Stromal cell of bone marrow (primary cell): ENCODE measurements at places on chromosomes 12 and 14.

DNA sequence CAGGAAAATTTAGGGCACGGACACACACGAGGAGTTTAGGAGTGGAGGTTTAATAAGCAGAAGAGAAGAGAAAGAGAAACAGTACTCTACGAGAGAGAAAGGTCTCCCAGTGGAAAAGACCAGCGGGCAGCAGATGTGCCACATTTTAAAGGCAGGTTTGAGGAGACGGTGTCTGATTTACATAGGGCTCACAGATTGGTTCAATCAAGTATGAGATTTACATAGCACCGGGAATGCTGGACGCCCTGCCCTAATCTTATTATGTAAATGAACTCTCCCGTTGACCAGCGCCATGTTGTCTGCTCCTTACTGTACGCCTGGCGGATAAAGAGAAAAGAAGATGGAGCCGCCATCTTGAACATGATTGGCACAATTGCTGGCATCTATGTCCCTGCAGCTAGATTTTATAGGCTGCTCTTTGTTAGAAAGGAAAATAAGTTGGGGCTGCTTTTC is 17.9 kb downstream of the NFKBIA start:
- DNase-seq, result no peak

DNA sequence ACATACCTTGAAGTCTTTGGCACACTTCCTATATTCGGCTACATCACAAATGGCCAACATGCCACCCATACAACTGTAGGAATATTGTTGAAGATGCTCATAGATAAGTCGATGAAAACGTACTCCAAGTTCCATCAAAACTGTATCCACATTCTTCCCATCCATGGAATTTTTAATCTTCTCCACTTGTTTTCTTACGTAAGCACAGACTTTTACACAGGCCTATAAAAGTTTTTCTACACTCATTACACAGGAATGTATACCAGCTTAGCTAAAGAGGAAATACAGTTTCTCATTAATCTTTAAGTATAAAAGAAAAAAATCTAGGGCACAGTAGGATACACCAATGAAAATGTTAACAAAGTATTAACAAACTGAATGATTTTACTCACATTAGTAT is 59.1 kb downstream of the EXOC5 start:
- no peak for DNase-seq

- DNase-seq, result no peak
Observed at GRCh38 chr12:34298176-34298970, 276.1 kb downstream of the ALG10 start.

DNA sequence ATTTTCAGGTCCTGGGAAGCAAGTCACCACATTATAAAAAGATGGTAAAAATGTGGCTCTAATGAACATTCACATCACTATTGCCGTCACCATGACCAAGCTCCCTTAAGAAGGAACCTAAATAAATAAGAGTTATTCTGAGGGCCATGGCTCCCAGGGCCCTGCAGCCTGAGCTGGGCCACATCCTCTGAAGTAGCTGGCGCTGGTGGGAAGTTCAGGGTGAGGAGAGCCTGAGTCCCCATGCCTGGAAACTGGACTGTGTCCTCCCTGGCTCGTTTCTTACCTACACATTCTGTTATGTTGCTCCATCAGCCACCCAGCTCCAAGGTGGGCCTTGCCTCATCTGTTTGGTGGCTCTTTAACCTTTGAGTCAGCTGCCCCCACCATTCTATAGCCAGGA is 42.5 kb downstream of the TSPAN11 start:
- DNase-seq, result no peak

DNA sequence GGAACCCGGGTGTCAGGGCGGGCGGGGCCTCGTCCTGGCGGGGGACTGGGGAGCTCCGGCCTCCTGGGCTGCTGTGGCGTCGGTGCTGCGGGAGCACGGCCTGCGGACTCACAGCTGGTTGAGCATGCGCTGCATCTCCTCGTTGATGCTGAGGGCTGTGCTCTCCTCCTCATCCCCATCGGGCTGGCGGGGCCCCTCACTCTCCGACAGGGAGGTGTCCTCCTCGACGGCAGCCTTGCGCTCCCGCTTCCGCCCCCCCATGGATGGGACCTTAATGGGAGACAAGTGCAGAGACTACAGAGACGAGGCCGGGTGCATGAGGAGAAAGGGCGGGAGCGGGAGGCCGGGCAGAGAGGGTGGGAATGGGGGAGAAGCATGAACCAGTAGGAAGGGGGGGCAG is 7.3 kb downstream of the IFFO1 start:
- no peak for DNase-seq

DNA sequence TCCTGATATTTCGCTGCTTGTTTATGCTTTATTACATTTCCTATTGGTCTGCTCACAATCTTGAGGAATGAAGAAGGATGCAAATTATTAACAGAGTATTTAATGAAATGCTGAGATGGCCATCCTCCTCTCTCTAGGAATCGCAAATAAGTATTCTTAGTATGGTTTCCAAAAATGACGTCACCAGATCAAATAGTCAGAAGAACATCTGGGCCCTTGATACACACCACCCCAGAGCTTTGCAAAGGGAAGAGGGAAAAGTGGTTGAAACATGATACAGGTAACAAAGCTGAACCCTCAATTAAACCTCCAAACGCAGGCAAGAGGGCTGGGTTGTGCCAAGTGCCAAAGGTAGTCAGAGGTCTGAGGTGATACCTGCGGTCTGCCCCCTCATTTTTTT is 107.3 kb downstream of the BCL11B start:
- no peak for DNase-seq

- no peak for DNase-seq
Observed at GRCh38 chr12:20376984-20377383, 8.6 kb downstream of the PDE3A start.

GRCh38 chr12:57465747-57466505 is 6.3 kb downstream of the GLI1 start:
- no peak for DNase-seq

- DNase-seq, result no peak
Observed at GRCh38 chr14:69605738-69606137, 5.7 kb upstream of the SUSD6 start.

DNA sequence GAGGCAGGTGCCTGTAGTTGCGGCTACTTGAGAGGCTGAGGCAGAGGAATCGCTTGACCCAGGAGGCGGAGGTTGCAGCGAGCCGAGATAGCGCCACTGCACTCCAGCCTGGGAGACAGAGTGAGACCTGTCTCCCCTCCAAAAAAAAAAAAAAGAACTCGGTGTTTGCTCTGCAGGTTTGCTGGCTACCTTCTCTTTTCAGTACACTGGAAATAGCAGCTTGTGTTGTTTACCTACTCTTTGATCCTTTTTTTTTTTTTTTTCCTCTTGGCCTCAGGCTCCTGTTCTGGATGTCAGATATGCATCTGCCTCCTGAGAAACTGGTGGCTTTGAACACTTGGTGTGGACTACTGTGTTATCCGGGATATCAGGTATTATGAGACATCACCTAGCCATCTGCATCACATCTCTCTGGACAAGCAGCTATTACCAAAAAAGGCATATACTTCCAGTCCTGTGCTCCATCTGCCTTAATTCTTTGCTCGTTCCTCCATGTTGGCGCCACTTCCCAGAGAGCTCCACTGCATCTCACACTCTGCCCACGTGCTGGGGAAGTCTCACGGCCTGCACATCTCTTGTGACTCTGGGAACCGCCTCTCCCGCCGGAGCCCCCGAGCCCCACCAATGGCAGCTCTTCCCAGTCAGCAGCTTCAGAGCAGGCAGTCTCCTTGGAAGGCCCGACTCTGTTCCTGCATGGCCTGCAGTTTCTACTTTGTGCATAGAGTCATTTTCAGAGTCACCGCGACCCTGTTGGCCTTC is 50.9 kb upstream of the TRAF3 start:
- no peak for DNase-seq

- DNase-seq, result no peak
Observed at GRCh38 chr12:43145481-43145880, 406.5 kb downstream of the ADAMTS20 start.

DNA sequence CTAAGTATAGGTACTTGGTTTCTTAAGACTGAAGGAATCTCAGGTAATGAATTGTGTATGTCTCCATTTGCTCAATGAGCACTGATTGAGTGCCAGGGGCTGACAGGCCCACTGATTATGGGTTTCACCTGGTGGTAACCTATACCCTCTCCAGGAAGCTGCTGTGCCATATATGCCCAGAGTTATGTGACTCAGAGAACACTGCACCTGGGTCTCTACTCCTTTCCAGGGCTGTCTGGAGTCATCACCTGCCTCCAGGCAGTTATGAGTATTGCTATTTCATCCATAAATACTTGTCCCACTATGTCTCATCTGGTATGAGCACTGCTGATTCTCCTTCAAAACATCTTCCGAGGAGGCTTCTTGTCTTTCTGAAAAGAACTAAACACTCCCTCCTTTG is 692.9 kb downstream of the BCL11B start:
- DNase-seq, result no peak

GRCh38 chr14:67666750-67667449 is 7.5 kb downstream of the VTI1B start:
- DNase-seq, result peak; percentile 51

DNA sequence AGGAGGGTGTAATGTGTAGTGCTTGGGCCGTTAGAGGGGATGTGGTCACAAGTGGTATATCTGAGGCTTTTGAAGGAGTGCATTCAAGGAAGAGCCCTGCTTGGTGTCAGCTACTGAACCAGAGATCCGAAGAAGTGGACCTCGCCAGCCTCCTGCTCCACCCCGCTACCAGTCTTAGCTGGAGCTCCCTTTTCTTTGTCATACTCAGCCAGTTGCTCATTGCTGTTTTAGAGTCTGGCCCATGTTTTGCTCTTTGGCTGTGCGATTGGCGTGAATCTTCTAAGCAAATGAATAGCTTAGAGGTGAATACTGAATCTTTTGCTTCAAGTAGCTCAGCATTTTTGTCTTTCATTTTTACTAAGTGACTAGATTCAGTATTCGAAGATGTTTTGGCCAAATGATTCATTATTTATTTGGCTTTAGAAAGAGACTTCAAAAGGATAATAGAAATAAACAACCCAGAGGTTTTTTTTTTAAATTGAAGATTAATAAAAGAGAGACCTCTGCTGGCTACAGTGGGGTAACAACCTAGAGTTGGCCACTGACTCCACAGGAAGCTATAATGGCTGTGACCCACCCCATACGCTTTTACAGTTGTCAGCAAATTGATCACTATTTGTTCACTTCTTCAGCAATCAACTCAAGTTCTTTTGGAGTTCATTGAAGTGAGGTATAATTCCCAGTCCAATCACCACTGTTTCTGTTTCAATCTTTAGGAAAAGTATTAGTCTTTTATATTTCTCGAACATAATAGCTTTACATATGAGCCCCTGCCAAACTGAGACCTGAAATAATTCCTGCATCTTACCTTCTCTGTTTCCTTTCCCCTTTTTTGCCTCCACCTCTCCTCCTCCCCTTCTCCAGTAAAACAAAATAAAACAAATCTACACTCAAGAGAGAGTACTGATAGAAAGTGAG is 19.9 kb downstream of the CDKN1B start:
- DNase-seq, result no peak
